ENCODE measurements at places on chromosomes 7 and 10. TPM values are rescaled to one million over a fixed set of nuclear protein-coding genes. Genes with fewer than 3 reads are reported as not detected.

- no peak for DNase-seq
Measured at GRCh38 chr10:64397125-64397524, 875.9 kb downstream of the REEP3 start.

- DNase-seq: no peak
Measured at GRCh38 chr10:84660450-84661159, 332.2 kb downstream of the CCSER2 start.

- no peak for DNase-seq
Measured at GRCh38 chr7:34396437-34397064, 261.5 kb upstream of the NPSR1 start.

- DNase-seq: peak; percentile 52
Measured at GRCh38 chr10:100338434-100339036, 8.5 kb upstream of the SCD start.

DNA sequence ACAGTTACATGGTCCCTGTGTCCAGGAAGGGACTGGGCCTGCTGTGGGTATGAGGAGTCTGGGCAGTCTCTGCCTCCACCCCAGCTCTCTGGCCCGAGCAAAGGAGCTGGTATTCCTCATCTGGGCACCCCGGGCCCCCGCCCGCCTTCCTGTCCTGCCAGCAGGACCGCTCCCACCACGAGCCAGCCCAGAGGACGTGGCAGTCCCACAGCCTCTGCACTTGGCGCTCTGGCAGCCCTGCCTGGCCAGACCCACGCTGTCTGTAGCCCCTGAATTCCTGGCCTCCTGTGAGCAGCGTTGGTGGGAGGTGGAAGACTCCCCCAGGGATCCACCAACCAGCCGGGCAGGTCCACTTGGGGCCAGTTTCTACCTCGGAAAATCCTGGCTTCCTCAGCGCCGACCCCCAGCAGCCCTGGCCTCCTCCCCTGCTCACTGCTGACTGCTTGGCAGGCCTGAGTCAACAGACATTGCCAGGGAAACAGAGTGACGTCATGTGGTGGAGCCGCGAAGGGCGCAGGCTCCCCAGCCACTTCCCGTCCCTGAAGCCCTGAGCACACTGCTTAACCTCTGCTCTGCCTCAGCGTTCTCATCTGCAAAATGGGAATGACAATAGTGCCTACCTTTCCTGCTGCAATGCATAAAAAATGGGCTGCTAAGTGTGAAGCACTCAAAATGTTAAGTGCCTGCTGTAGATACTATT is 21.6 kb upstream of the LIMK1 start:
- DNase-seq: no peak

GRCh38 chr10:127506094-127506493 is 43.0 kb upstream of the NPS start:
- no peak for DNase-seq

DNA sequence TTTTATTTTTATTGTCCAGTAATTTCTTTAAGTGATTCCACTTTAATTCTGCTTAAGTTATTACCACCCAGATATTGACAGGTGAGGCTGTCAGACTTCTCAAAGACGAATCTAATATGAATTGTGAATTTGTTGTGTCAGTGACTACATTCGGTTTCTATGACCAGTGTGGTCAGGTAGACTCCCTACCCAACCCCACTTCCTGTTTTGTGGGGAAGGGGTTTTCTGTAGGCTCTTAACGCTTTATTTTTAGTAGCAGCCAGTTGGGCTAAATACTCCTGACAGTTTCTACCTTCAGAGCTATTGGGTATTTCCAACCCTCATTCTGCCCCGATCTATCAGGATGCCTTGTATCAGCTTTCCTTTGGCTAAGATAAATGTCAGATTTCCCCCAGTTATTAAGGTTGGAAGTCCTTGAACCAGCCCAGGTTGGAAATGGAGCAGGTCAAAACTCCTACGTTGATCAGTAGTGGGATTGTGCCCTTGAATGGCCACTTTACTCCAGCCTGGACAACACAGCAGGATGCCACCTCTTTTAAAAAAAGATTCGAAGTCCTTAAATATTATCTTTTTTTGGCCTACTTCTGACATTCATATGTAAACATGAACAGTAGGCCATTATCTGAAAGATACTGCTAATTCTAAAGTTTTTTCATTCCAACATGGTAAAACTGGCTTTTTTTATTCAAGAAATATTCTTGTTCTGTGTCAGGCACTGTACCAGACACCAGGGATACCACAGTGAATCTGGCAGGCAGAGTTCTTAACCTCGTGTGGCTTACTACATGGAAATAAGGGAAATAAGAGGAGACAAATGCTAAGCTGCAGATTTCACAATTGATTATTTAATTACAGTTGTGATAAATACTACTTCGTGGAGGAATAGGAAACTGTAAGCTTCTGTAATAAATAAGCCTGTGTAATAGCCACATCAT is 133.3 kb upstream of the SAMD8 start:
- DNase-seq: no peak

GRCh38 chr7:4830176-4830575 is 31.7 kb downstream of the PAPOLB start:
- DNase-seq: no peak

- DNase-seq: no peak
Measured at GRCh38 chr7:40870108-40870507, 735.3 kb downstream of the SUGCT start.

SLC26A3 gene
- total RNA-seq: not detected

ANXA8L1 gene
- not detected for total RNA-seq

DNA sequence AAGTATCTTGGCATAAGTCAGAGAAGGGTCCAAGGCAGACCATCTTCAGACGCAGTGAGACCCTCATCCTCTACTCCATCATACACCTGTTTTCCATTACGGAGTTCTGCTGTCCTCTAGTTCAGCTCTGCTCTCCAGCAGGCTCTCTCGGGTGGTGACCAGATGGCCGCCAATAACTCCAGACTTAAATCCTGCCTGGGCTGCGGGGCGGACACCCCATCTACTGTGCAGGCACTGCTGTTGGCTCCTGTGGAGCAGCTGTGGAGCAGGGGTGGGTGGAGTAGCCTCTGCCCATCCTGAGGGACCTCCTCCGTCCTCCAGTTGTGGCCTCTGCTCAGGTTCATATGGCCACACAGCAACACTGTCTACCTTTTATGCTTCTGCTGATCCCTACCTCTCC is 608.1 kb downstream of the SDK1 start:
- no peak for DNase-seq

GRCh38 chr7:138608275-138608674 is 92.9 kb downstream of the SVOPL start:
- DNase-seq: no peak

DNA sequence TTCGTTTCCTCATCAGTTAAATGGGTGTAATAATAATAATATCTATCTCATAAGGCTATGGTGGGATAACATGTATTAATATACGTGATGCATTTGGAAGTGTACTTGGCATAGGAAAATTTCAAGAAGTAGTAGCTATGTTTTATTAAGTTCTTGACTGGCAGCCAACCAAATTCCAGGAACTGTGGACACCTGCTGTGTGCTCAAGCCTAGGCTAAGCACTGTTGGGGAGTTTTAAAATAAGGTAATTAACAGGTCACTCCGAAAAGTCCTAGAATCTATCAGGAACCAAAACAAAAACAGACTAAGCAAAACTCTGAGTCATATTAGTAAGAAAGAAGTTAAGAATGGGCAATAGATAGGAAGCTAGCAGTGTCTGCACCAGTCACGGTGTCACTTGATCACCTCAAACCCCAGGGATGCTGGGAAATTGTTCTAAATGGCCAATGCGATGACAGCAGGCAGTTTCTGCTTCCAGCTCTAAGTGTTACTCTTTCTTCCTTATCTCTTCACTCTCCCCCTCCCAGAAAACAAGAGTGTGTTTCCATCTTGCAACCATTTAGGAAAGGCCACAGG is 92.0 kb upstream of the GDF10 start:
- DNase-seq: no peak

AS3MT gene
- total RNA-seq: 10.7 TPM

EBLN1 gene
- not detected for total RNA-seq

DNA sequence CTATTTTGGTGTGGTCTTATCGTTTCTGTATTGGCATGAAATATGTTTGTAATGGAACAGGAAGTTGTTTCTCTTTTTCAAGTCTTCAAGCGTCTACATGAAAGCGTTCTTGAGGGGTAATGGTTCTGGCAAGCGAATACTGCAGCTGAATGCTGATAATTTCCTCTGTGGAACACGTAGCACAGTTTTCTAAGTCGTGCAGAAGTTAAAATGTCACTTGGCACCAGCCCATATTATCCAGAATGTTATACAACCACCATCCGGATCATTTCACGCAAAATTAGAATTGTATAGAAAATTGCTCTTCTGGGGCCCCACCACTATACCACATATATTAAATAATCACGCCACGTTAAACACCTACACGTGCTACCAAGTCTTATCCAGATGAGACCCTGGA is 354.3 kb downstream of the CALN1 start:
- DNase-seq: no peak

BICC1 gene
- total RNA-seq: 34.7 TPM

- no peak for DNase-seq
Measured at GRCh38 chr7:132061937-132062336, 505.5 kb upstream of the PODXL start.

GRCh38 chr10:117112220-117112619 is 25.9 kb downstream of the VAX1 start:
- no peak for DNase-seq

DNA sequence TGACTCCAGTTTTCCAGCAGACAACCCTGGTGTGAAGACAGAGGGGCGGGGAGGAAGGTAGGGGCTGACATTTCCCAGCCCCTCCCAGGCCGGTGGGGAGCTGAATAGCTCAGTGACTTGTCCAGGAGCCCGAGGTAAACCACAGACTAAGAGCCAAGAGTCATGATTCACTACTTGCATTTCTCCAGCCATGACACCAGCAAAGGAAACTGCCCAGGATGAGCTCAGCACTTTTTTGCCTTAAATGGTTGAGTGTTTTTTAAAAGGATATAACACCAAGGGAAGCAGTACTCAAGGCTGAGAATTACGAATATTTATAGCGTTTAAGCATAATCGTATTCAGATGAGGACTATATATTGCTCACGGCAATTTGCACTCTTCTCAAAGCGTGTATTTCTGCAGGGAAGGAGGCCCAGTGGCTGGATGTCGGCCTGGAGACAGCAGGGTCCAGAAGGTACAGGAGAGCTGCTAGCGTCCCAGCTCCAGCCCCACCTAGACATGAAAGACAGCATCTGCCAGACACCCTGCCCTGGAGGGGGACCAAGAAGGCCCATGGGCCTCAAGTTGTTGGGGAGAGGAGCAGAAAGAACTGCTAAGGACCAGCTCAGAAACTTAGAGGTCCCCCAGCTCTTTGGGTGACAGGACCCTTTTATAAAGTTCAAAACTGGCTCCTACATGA is 141.4 kb downstream of the GRID1 start:
- DNase-seq: no peak

NRAP gene
- total RNA-seq: 0.11 TPM

- no peak for DNase-seq
Measured at GRCh38 chr7:55066524-55066923, 47.7 kb downstream of the EGFR start.

GRCh38 chr10:118783776-118784545 is 29.2 kb upstream of the CACUL1 start:
- DNase-seq: no peak

TYSND1 gene
- total RNA-seq: 9.5 TPM

CLCN1 gene
- total RNA-seq: 0.28 TPM

POM121 gene
- total RNA-seq: 9.8 TPM

- DNase-seq: no peak
Measured at GRCh38 chr7:104956753-104957450, 57.1 kb upstream of the KMT2E start.

EPDR1 gene
- 62.4 TPM for total RNA-seq

DNA sequence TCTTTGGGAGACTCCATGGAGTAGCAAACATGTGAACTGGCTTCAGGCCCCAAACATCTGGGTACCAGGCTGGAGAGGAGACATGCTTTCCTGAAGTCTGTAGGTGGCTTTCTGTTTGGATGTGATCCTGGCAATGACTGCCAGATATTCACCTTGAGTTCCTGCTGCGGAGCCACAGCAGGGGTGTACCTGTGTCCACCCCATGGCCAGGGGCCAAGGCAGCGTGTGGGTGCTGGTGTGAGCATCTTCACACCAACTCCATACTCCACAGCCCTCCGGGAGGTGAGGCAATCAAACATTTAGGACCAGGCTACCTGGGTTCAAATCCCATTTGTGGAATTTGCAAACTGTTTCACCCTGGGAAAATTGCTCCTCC is 113.0 kb downstream of the ADCY1 start:
- DNase-seq: no peak

DNA sequence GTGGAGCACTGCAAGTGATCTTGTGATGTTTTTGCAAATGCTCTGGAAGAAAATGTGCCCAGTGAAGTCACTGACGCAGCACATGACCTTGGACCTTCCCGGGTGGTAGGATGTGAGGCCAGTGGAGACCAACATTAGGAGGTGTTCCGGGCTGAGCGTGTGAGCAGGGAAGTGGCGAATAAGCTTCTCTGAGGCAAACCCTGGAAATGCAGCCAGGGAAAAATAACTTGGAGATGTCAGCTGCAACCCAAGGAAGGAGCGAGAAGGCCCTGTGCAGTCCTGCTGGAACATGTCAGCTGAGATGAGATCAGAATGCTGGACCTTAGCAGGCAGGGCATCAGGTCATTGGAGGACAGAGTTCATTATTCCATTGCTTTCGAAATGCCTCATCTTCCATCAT is 18.6 kb upstream of the SDK1 start:
- no peak for DNase-seq

DNA sequence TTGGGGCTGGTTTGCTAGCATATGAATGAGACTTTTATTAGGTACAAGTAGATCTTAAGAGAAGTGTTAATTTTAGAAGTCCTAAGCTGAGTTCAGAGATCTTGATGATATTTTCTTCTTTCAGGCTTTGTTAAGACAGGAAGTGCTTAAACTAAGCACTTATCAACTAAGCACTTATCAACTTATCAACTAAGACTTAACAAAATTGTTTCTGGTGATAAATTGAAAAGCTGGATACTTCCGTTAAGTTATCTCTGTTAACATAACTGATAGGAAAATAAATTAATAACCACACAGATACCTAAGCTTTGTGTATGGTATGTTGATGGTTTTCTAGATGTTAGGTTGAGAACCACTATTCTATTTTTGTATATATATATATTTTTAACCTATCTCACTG is 113.7 kb downstream of the PHTF2 start:
- no peak for DNase-seq

DNA sequence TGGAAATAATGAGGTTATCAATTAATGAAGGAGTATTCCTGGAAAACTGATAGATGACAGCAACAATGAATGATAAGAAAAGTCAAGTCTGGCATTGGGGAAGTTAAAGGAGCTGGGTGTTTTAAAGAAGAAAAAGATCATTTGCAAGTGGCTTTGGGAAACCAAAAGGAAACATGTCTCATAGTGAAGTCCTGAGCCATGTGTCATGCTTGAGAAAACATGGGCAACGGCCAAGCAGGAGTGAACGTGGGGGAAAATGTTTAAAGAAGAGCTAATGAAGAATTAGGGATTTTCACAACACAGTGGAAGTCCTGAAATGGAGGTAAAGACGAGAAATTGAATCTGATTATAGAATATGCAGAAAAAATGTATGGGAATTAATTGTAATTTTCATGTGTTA is 1383.2 kb upstream of the CELF2 start:
- no peak for DNase-seq

ODAD2 gene
- total RNA-seq: 4.7 TPM

Data from spinal cord (tissue), 10 donors.